PC-3 (cell line): ENCODE measurements at places on chromosomes 1 and 21.
A peak's percentile ranks its signal among the peaks of the same experiment; 100 is the strongest.

DNA sequence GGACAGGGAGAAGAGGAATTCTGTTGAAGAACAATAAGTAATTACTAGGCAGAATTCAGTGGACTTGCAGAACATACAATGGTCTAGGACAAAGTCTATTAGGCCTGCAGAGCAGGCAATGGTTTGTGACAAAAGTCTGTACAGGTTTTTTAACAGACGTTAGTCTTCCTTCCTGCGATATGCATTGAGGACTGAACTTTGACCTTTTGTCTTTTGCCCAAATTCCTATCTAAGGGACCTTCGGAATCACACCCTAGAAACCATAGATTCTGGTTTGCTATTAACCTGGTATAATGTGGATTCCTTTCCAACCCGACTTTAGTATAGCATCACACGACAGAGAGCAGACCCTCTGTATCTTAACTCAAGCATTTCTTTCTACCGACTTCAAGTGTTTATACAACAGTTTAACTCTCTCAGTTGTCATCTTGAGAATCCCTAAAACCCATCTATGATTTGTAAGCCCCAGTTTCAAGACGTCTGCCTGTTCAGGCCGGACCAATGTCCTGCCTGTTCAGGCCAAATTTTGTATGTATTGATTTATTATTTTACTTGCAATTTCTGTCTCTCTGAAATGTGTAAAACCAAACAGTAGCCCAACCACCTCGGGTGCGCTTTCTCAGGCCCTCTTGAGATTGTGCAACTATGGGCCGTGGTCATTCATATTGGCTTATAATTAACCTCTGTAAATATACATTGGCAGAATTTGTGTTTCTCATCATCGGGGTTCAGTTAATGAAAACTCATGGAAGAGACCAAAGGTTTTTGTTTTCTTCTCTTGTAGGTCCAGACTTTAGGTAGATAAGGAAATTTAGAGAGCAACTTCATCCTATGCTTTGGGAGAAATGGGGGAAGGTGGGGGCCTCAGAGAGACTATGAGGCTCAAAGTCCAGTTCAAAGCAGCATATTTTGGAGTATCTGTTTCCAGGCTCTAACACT is 76.9 kb upstream of the TNFSF18 start:
- no peak for DNase-seq
- no peak overlapping the region for H3K4me3 ChIP-seq
- H3K4me1 ChIP-seq, result no peaks in the 10 kb centered on the region
- no peaks in the 10 kb centered on the region for H3K36me3 ChIP-seq

- H3K4me1 ChIP-seq, result peaks cover 2% of the 10 kb centered on the region
- H3K36me3 ChIP-seq, result no peaks in the 10 kb centered on the region
- no peaks in the 10 kb centered on the region for H3K27me3 ChIP-seq
- H3K27ac ChIP-seq, result no peak overlapping the region
- H3K4me3 ChIP-seq, result no peak overlapping the region
- no peak for DNase-seq
These were observed 98.0 kb upstream of the RALGPS2 start for GRCh38 chr1:178627037-178627436.

DNA sequence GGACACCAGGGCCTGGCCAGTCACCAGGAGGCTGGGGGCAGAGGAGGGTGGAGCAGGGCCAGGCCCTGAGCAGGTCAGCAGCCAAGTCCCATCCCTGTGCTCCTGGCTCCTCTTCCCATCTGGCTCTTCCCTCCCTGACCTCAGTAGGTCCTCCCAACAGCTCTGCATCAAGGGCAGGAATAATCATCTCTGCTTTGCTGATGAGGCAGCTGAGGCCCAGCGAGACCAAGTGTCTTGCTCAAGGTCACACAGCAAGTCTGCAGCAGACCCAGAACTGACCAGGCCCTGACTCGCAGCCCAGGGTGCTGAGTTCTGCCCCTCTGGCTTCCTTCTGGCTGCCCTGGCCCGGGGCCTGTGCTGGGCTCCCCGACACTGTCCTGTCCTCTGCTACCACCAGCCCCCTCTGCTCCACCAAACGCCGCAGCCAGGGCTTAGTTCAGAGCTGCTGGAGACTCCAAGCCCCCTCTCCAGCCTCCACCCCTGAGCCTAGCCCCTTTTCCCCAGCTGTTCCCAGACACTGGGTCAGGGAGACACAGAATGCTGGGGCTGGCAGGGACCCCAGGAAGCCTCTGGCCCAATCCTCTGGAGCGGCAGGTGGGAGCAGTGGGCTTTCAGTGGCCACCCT is 224.9 kb downstream of the PTPRU start:
- no peaks in the 10 kb centered on the region for H3K4me1 ChIP-seq
- H3K27ac ChIP-seq, result no peak overlapping the region
- no peak for DNase-seq
- H3K4me3 ChIP-seq, result no peak overlapping the region
- H3K36me3 ChIP-seq, result no peaks in the 10 kb centered on the region

- H3K4me1 ChIP-seq, result peaks cover 21% of the 10 kb centered on the region; the same call in 1 of the 2 replicates
- peaks cover 16% of the 10 kb centered on the region; the same call in 1 of the 2 replicates for H3K27me3 ChIP-seq
- peak overlapping the region; percentile 43 for H3K27ac ChIP-seq
- peak; percentile 68 for DNase-seq
- no peaks in the 10 kb centered on the region for H3K36me3 ChIP-seq
- peak overlapping the region; percentile 68 for H3K4me3 ChIP-seq
These were observed 22.6 kb downstream of the BTG2 start for GRCh38 chr1:203327684-203328457.

DNA sequence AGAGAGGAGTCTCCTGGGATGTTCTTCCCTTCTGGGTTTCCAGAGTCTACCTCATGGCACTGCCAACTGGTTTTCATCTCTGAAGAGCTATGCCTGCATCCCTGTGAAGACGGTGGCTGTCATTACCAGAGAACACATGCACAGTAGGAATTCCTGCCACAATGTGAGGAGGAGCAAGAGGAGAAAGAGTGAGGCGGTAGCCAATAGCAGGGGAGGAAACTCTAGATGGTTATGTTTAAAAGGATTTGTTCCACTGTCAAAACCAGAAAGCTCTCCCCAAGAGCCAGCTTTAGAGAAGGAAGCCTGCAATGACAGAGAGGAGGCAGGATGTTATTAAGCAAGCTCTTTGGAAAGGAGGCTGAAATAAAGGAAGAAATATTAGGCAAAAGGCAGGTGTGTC is 12.3 kb downstream of the LMX1A start:
- no peak for DNase-seq
- H3K27me3 ChIP-seq, result peaks cover 79% of the 10 kb centered on the region
- no peak overlapping the region for H3K27ac ChIP-seq
- H3K4me1 ChIP-seq, result no peaks in the 10 kb centered on the region
- H3K36me3 ChIP-seq, result no peaks in the 10 kb centered on the region

DNA sequence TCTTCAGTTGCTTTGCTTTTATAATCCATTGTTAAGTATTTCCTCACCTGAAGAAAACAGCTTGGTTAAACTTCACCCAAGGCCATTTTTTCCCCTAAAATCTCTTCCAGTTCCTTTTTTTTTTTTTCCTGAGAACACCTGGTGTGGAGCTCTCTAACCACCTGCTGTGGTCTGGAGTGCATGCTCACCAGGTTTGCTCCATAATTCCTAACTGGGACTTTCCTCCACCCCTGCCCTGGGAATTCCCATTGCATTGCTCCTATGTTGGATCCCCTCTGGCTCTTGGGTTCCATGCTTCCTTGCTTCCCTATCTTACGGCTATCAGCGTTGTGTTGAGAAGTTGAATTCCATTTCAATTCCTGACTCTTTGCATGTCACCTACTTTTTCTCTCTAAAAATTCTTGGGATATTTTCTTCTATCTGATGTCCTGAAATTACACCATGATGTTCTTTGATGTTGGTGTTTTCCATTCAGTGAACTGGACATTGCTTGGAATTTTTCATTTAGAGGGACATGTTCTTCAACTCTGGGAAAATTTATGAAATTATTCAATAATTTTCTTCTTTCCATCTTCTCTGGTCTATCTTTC is 19.6 kb upstream of the DYRK1A start:
- DNase-seq, result no peak
- H3K36me3 ChIP-seq, result no peaks in the 10 kb centered on the region
- H3K27ac ChIP-seq, result no peak overlapping the region
- H3K4me3 ChIP-seq, result no peak overlapping the region
- H3K27me3 ChIP-seq, result no peaks in the 10 kb centered on the region
- peaks cover 6% of the 10 kb centered on the region for H3K4me1 ChIP-seq

- no peaks in the 10 kb centered on the region for H3K36me3 ChIP-seq
- H3K4me3 ChIP-seq, result peak within 1 kb of the TSS; percentile 63
- no peak within 1 kb of the TSS for H3K27ac ChIP-seq
- H3K4me1 ChIP-seq, result peaks cover 18% of the 10 kb centered on the region
These were observed at the start of gene TFAP2E for GRCh38 chr1:35573198-35574124. TSS of gene TFAP2E (plus strand) at chr1:35573314. CDS start at chr1:35573578, 264 bp downstream.

DNA sequence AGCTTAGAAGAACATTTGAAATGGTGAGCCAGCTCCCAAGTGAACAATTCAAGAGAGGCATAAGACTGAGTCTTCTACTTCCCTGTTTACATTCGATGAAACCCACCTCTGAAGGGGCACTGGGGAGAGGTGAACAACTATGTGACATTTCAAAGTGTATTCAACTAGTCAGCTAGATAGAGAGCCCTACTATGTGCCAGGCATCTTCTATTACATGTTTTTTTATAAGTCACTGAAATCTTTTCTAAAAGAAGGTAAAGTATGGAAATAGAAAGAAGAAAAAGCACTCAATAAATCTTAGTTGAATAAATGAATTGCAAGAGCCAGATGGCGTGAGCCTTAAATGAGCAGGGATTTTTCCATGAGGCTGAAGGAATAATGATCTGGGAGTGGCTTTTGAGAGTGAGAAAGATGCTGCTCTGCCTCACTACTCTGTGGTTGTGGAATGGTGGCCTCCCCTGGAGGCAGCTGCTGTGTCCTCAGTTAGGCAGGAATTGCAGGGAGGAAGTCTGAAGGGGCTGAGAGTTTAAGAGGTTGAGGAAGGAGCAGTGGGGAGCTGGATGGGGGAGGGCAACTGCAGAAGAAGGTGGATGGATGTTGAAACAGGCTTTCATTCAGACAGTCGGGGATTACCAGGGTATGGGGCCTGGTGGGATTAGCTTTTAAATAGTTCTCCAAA is 10.4 kb upstream of the PTPRF start:
- no peak for DNase-seq
- H3K36me3 ChIP-seq, result no peaks in the 10 kb centered on the region
- H3K27me3 ChIP-seq, result no peaks in the 10 kb centered on the region
- H3K4me1 ChIP-seq, result peaks cover 16% of the 10 kb centered on the region
- H3K27ac ChIP-seq, result no peak overlapping the region

GRCh38 chr21:46033410-46034400 is 52.1 kb downstream of the COL6A1 start:
- no peak overlapping the region for H3K27ac ChIP-seq
- H3K4me3 ChIP-seq, result no peak overlapping the region
- DNase-seq, result peak; percentile 13
- H3K36me3 ChIP-seq, result no peaks in the 10 kb centered on the region

DNA sequence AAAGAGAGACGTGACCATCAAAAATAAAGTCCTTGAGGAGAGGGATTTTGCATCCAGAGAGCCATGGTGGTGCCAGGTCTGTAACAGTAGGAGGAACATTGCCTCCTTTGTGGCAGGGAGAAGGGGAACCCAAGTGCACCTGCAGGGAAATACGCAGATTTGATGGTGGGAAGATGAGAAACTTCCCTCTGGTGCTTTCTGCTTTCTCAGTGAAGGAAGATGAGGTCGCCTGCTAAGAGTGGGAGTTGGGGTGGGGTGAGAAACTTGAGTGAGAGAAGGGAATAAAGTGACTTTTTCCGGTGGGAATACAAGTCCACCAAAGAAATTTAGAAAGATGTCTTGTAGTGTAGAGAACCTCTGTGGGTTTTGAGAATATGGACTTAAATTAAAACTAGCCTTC is 9.1 kb downstream of the PLA2G4A start:
- H3K4me3 ChIP-seq, result no peak overlapping the region
- H3K27ac ChIP-seq, result no peak overlapping the region
- DNase-seq, result no peak
- H3K36me3 ChIP-seq, result no peaks in the 10 kb centered on the region
- no peaks in the 10 kb centered on the region for H3K27me3 ChIP-seq

DNA sequence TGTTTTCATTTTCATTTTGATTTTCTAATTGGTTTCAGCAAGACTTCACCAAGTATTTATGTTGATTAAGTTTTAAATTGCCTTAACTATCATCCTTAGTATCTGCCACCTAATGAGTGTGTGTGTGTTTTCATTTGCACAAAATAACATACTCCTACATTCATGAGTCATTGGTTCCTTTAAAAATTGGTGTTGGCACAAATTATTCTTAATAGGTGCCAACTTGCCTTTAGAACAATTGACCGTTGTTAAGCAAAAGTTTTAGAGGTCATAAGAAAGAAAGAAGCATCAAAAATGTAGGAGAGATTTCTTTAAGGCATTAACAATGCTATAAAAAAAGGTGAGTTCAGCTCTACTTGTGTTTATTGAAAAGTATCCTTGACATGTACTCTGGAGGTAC is 77.5 kb downstream of the FNBP1L start:
- H3K27ac ChIP-seq, result no peak overlapping the region
- no peak for DNase-seq
- no peak overlapping the region for H3K4me3 ChIP-seq
- no peaks in the 10 kb centered on the region for H3K4me1 ChIP-seq

GRCh38 chr1:98688110-98688739 is 26.7 kb downstream of the SNX7 start:
- no peak overlapping the region for H3K27ac ChIP-seq
- H3K4me3 ChIP-seq, result no peak overlapping the region
- H3K36me3 ChIP-seq, result peaks cover 5% of the 10 kb centered on the region; the same call in 1 of the 2 replicates
- no peak for DNase-seq
- H3K4me1 ChIP-seq, result no peaks in the 10 kb centered on the region

DNA sequence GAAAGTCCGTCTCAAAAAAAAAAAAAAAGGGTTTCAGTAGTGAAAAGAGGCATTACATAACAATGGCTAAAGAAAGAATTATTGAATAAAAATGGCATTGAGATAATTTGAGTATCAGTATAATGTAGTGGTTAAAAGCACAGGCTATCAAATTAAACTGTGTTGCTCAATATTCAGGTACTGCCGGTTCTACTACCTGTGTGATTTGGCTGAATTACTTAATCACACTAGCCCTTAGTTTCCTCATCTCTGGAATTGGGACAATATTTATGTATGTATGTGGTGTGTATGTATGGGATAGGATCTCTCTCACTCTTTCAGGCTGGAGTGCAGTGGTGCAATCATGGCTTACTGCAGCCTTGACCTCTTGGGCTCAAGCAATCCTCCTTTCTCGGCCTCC is 56.1 kb upstream of the TEKT2 start:
- peak; percentile 17 for DNase-seq
- H3K27me3 ChIP-seq, result no peaks in the 10 kb centered on the region
- no peak overlapping the region for H3K4me3 ChIP-seq
- H3K36me3 ChIP-seq, result peaks cover 18% of the 10 kb centered on the region

- no peaks in the 10 kb centered on the region for H3K36me3 ChIP-seq
- peak overlapping the region; percentile 60 for H3K4me3 ChIP-seq
- peak; percentile 92 for DNase-seq
- H3K27ac ChIP-seq, result no peak overlapping the region
- H3K27me3 ChIP-seq, result no peaks in the 10 kb centered on the region
- peaks cover 12% of the 10 kb centered on the region for H3K4me1 ChIP-seq
These were observed 24.7 kb downstream of the CDK18 start for GRCh38 chr1:205528887-205529825.
